ENCODE measurements at places on chromosomes 16 and 17. TPM values are rescaled to one million over a fixed set of nuclear protein-coding genes. Genes with fewer than 3 reads are reported as not detected.

GRCh38 chr16:13519871-13520270 is 400.1 kb upstream of the ERCC4 start:
- no peak for DNase-seq
- H3K27me3 ChIP-seq = peaks cover 14% of the 10 kb centered on the region
- H3K4me3 ChIP-seq = no peak overlapping the region
- no peak overlapping the region for H3K27ac ChIP-seq
- H3K4me1 ChIP-seq = no peaks in the 10 kb centered on the region

GRCh38 chr17:42317266-42317845 is 29.1 kb downstream of the STAT5A start:
- H3K27ac ChIP-seq = peak overlapping the region; percentile 12
- DNase-seq = no peak

- peaks cover 5% of the 10 kb centered on the region for H3K4me1 ChIP-seq
- H3K27me3 ChIP-seq = no peaks in the 10 kb centered on the region
Observed at GRCh38 chr16:2664574-2664982, 17.7 kb upstream of the KCTD5 start.

- DNase-seq = no peak
- H3K4me3 ChIP-seq = no peak overlapping the region
- H3K4me1 ChIP-seq = no peaks in the 10 kb centered on the region
- no peaks in the 10 kb centered on the region for H3K36me3 ChIP-seq
Observed at GRCh38 chr17:69246726-69247375, 18.2 kb upstream of the ABCA10 start.

GRCh38 chr17:70879401-70879800 is 710.1 kb downstream of the KCNJ2 start:
- H3K4me3 ChIP-seq = no peak overlapping the region
- no peak for DNase-seq
- no peaks in the 10 kb centered on the region for H3K27me3 ChIP-seq
- no peaks in the 10 kb centered on the region for H3K36me3 ChIP-seq
- H3K4me1 ChIP-seq = no peaks in the 10 kb centered on the region
- H3K27ac ChIP-seq = no peak overlapping the region

- H3K4me3 ChIP-seq = no peak overlapping the region
- no peaks in the 10 kb centered on the region for H3K36me3 ChIP-seq
- H3K4me1 ChIP-seq = no peaks in the 10 kb centered on the region
- no peak for DNase-seq
Observed at GRCh38 chr17:17513626-17514025, 17.4 kb upstream of the RASD1 start.

TBC1D3D gene
- 1.2 TPM for total RNA-seq

HBM gene
- not detected for total RNA-seq

ITGAD gene
- not detected for total RNA-seq

All from progenitor cell of endocrine pancreas (in vitro differentiated cells).